Motor neuron (in vitro differentiated cells): ENCODE measurements at places on chromosomes 12 and 14. TPM values are rescaled to one million over a fixed set of nuclear protein-coding genes. Genes with fewer than 3 reads are reported as not detected.
A peak's percentile ranks its signal among the peaks of the same experiment; 100 is the strongest.

- no peak for ATAC-seq
Observed at GRCh38 chr12:90010089-90010488, 301.5 kb upstream of the ATP2B1 start.

KERA gene
- 0.09 TPM in 1 of 2 replicates, not detected in the other for total RNA-seq

DNA sequence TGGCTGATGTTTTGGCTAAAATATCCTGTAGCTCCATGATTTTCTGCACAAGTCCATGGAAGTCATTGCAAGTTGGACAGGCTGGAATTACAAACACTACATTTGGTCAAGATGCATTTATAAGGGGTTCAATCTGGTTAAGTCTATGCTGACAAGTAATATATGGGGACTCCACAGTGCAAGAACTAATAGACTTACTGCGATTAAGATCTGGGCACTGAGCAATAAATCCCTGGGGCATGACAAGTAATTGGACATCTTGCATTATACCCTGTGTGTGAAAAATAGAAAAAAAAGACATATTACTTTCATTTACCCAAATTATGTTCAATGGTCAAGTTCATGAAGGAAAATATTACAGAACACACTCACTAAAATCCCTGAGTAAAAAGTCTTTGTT is 99.1 kb downstream of the NELL2 start:
- peak; percentile 78 for ATAC-seq

KLRK1 gene
- total RNA-seq: 0.27 and 0.41 TPM in 2 replicates

GRCh38 chr12:93230326-93230720 is 147.4 kb upstream of the NUDT4 start:
- ATAC-seq: no peak

GRCh38 chr12:83122623-83122934 is 435.9 kb downstream of the TMTC2 start:
- ATAC-seq: no peak

DNA sequence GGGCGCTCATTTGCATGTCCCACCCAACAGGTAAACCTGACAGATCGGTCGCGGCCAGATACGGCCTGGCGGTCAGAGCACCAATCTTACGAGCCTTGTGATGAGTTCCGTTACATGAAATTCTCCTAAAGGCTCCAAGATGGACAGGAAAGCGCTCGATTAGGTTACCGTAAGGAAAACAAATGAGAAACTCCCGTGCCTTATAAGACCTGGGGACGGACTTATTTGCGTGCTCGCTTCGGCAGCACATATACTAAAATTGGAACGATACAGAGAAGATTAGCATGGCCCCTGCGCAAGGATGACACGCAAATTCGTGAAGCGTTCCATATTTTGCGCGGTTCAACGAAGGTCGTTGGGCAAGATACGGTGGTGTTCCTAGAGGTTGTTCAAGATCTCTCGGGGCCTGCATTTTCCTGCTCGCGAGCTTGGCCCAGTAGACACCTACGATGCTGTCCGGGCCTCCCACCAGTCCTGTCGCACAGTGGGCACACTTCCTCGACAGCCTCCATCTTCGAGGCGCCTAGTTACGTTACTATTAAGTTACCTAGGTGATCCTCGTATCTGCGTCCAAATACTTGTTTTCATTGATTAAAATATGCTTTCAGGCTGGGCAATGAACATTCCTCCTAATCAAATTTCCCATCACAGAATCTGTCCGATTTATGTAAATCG is at the start of gene RNU6-7:
RNU6-7 (plus strand) TSS at position 230 of the 675 bp plus-strand sequence.
- ATAC-seq: peak; percentile 51

OAS2 gene
- total RNA-seq: 78.4 and 80.9 TPM in 2 replicates

- no peak for ATAC-seq
Observed at GRCh38 chr12:107662484-107662883, 23.1 kb upstream of the PWP1 start.

DNA sequence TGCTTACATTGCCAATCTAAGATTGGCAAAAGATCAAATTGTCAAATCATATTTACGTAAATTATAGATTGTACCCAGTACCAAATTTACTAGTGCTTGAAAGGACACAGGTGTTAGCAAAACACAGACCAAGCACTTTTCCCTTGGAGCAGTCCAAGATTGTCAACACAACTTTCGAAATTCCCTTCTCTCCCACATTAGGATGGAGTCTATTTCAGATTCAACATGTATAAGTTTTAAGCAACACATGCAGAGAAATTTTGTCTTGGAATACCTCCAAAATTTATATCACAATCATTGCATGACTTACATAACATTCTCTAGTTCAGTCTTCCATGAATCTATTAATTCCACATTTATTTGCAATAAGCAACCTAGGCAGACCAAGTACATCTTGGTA is 74.9 kb upstream of the SLCO1C1 start:
- no peak for ATAC-seq

DNA sequence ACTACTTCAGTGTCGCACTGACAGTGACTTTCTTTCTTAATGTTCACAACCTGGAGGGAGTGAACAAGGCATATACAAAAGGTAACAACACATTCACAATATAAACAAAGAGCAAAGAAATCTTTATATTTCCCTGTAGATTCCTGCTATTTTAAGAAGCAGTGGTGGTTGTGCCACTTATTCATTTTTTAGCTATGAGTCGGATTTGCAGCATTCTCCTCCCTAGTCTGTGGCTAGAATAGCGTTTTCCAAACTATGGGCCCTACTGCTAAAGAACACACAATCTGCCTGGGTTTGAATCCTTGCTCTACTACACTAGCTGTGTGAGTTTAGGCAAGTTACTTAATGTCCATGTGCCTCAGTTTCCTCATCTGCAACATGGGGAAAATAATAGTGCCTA is 18.6 kb upstream of the MDM1 start:
- ATAC-seq: no peak
